ENCODE measurements at places on chromosomes 1 and 21.

DNA sequence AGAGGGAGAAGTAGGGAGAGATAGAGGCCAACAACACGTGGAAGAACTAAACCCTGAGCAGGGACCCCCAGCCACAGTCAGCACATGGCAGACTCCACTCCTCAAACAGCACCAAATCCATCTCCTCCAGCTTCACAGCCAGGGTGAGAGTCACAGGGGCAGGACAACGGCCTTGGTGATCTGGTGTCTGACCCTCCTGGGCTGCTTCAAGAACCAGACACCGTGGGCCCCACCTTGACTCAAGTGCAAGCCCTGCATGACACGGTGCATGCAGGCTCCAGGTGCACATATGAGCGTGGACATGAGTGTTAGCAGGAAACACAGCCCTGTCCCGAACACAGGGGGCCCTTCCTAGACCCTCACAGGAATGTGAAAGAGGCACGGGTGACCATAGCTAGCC is 21.9 kb downstream of the S100A7 start:
- no peak for DNase-seq

- DNase-seq = no peak
These were observed 106.6 kb upstream of the POU3F1 start for GRCh38 chr1:38153066-38153777.

DNA sequence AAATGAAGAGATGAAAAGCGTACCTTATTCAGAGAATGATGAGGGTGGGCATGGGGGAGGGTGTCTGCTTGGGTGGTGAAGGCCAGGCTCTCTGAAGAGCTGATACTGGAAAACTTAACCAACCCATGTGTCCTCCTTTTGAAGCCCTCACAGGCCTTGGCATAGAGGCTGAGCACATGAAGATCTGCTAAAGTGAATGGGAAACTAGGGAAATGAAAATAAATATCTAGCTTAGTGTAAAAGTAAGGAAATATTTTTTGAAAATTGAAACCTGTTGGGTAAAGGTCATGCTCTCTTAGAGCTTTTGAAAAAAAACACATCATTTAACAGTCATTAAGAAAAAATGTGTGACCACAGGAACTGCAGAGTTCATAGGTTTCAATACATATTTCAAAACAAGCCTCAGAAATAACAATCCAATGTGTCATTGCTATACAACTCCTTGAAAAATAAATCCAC is 40.5 kb upstream of the RALGPS2 start:
- no peak for DNase-seq

DNA sequence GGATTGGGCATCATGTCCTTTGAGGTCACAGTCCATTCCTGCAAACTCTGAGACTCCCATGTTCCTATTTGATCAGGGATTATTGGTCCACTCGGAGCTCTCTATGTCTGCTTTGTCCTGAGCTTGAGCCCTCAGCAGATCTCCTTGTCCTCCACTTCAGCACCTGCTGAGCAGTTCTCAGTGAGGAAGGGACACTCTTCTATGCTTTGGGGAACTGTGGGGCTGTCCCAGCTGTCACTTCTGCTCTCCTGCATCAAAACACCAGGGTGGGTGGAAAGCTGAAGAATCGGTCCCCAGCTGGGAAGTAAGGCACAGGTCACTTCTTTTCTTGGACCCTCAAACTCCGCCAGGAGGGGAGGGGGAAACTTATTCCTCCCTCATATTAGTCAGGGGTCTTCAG is 99.5 kb downstream of the PCP4 start:
- DNase-seq = no peak

GRCh38 chr1:53345996-53346813 is 18.3 kb upstream of the LRP8 start:
- DNase-seq = no peak

- DNase-seq = no peak
These were observed 84.3 kb downstream of the CAPZB start for GRCh38 chr1:19400875-19401534.

- DNase-seq = no peak
These were observed 52.6 kb downstream of the ABCA4 start for GRCh38 chr1:94068096-94068998.

- DNase-seq = no peak
These were observed 90.0 kb upstream of the CAMK1G start for GRCh38 chr1:209493559-209493958.
